ENCODE measurements at places on chromosomes 12 and 14.

GRCh38 chr12:66600903-66601302, 78.0 kb downstream of the GRIP1 start:
- DNase-seq: no peak

GRCh38 chr12:99066726-99067125, 421.6 kb downstream of the APAF1 start:
- no peak for DNase-seq

DNA sequence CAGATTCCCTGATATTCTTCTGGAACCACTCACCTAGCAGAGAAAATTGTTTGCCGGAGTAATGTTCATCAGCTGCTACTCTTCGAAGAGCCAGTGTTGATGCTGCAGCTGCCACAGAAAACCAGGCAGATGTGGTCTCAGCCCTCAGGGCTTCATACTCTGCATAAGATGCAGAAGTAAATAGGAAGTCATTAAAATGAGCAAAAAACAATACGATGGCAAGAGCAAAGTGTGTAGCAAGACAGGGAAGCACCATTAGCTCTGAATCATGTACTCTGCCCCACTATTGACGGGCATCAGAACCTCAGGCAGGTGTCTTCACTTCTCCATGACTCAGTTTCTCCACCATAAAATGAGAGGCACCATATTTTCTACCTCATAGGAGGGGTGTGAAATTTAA, 991.6 kb upstream of the TMEM132C start:
- no peak for DNase-seq

DNA sequence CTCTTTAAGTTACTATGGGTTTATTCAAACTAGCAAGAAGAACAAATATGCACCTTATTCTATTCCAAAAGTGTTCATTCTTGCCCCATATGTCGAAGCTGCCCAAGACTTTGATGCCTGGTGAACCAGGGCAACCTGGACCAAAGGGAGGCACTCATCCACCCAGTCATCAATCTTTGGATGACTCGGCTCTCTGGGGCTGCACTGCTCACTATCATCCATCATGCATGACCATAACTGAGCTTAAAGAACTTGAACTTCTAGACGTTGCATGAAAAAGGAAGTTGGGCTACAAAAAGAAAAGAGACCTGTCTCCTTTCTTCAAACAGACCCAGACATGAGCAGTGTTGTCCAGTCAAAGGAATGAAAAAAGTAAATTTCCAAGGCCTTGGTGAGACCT, 1.2 kb downstream of the KRT4 start:
- DNase-seq: no peak

DNA sequence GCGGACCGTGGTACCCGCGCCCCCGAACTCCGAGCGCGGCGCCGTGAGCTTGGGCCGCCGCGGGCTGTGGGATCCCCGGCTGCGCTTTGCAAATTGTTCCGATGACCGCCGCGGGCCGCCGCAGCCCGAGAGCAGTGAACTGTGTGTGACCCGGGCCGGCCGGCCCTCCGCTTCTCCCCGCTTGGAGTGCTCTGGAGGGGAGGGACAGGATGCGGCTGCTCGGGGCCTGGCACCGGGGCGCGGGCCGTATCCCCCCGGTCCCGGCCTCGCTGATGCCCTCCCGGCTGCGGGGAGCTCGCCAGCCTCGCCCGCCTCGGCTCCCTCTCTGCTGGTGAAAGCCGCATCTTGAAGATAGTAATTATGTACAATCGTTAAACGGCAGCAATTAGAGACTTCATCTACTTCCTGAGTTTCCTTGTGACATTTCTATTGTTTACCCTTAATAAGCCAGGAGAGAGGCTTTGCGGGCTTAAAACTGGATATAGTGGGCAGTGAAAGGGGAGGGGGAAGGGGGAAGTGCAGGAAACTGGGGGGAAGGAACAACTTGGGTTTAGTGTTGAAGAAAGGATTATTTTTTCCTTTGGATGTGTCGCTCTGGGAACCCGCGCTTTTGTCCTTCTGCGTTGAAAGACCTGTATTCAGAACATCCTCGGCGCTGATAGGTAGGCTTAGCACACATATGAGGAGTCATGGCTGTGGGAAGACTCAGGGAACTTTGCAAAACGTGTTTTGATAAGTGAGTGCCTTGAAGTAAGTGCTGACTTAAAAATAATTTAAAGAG, 1.2 kb downstream of the PELI2 start:
- peak; percentile 48 for DNase-seq
